Fibroblast of skin of scalp (primary cell): ENCODE measurements at places on chromosomes 13 and 19.

- peak; percentile 68 for DNase-seq
These were observed 190.9 kb downstream of the IRS2 start for GRCh38 chr13:109595471-109595870.

GRCh38 chr19:50967929-50968715 is 1.3 kb downstream of the KLK6 start:
- no peak for DNase-seq

GRCh38 chr13:48155848-48156247 is 60.9 kb upstream of the MED4 start:
- DNase-seq: peak; percentile 19

DNA sequence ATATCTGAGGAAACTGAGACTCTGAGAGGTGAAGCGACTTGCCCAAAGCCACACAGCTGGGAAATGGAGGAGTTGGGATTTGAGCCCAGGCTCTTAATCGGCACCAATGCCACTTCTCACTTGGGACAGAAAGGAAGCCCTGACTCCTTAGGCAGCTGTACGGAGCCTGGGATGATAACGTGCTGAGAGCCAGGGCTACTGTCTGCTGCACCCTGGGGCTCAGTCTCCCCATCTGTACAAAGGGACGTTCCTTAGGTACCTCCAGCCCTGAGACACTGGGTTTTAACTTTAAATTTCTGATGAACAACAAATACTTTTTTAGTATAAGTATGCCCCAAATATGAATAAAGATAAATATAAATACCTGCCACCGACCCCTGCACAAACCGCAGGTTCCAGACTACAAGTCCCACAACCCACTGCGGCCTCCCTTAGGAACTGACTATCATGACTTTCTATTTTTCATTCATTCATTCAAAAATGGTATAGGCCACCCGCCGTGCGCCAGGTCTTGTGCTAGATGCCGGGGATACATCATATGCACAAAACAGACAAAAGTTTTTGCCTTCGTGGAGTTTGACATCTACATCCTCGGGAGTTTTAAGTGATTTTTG is 776 bp upstream of the NCLN start:
- peak; percentile 72 for DNase-seq

- DNase-seq: peak; percentile 13
These were observed 62.0 kb upstream of the PDCD5 start for GRCh38 chr19:32519023-32519422.

- no peak for DNase-seq
These were observed 4.9 kb downstream of the MBNL2 start for GRCh38 chr13:97226788-97227627.

- peak; percentile 48 for DNase-seq
These were observed 12.3 kb downstream of the FGF9 start for GRCh38 chr13:21683034-21683733.

DNA sequence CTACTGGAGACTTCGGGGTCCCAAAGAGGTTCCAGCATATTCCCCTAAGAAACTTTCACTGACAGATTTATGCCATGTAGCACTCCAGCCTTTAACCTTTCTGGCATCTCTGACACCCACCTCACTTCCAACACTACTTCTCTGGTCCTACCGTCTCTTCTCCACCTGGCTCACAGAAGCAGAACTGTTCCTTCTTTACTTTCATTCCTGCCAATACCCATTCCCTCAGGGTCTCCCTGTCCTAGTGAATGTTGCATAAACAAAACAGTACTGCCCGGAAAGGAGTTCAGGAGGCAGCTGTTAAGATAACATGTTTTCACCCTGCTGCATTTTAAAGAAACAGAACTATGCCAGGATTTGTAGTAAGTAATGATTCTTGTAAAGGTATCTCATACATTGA is 136.0 kb upstream of the MIR17HG start:
- no peak for DNase-seq

GRCh38 chr13:52599037-52599847 is 43.0 kb upstream of the HNRNPA1L2 start:
- DNase-seq: no peak

- DNase-seq: peak; percentile 31
These were observed 197.2 kb upstream of the CSNK1A1L start for GRCh38 chr13:37302686-37303085.

GRCh38 chr19:6125571-6125989 is 9.9 kb upstream of the ACSBG2 start:
- peak; percentile 83 for DNase-seq

- peak; percentile 66 for DNase-seq
These were observed 55.0 kb upstream of the EEF1AKMT1 start for GRCh38 chr13:20828539-20829364.

- no peak for DNase-seq
These were observed at the start of gene OXGR1 for GRCh38 chr13:96994017-96994857. Gene OXGR1, minus strand, starts transcription at chr13:96994476. Its CDS starts 6,717 bp downstream, at chr13:96987759.

DNA sequence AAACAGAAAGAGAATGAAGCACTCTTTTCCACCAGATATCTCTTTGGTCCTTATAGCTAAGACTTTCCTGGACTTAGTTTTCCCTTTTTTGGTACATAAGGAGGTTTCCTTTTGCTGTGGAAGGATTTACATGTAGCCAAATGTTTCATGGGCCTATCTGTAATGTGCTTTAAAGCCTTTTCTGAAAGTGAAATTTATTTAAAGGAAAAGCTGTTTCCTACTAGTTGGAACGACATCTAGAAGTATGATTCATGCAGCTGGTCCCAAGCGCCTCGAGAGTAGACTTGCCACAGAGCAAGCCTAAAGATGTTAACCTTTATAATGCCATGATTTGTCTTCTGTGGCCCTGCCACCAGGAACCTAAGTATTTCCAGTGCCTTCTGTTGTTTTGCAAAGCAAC is 390.3 kb downstream of the DLEU7 start:
- DNase-seq: no peak

DNA sequence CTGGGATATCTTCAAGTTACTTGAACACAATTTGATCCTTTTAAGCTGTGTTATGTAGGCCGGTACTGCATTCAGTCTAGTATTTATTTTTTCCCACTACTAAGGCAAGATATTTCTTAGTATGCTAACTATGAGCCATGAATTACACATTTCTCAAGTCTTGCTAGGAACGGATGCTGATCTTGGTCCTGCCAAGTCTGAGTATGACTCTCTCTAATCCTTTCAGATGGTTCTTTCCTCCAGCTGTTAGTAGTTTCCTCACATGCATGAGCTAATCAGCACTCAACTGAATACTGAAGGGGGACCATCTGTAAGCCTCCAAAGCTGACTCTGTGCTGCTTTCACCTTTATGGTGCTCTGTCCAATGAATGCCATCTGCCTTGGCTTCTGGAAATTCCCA is 460.3 kb downstream of the KCTD12 start:
- DNase-seq: peak; percentile 54

DNA sequence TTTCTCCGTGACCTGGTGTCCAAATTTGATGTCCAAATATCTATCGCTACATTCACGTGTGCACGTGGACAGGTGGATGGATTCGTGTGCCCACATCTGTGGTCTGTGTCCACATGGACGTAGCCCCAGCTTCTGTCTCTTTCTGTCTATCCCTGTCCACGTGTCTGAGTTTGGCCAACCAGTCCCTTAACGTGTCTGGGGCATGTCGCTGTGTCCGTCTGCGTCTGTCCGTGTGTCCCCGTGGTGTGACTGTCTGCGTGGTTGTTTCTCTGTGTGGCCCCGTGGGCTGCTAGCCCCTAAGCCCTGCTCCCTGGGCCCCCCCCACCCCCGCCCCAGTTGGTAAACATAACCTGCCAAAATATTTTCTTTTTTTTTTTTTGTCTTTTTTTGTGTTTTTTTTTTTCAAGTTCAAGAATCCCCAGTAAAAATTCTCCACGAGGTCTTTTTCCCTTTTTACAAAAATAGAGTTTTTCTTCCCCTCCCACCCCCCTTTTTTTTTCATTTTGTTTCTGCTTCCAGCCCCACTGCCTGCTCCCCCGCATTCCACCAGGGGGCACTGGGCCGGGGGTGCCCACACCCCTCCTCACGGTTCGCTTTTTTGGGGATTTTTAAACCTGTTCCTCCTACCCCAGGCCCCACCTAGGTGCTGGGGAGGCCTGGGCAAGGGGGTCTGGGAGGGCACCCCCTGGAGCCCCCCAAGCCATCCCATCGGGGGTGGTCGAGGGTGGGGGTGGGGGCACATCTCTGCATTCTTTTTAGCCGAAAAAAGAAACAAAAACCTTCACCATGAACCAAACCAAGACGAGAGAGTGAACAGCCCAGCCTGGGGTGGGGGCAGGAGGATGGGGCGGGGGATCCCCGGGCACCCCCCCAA is 18.3 kb downstream of the PRKCSH start:
- no peak for DNase-seq

- no peak for DNase-seq
These were observed 5.2 kb upstream of the BCAT2 start for GRCh38 chr19:48815870-48816501.

GRCh38 chr13:54733639-54734038 is 1705.0 kb downstream of the OLFM4 start:
- DNase-seq: no peak

- DNase-seq: peak; percentile 99
These were observed 105.6 kb downstream of the POSTN start for GRCh38 chr13:37492741-37493514.

GRCh38 chr19:34555447-34555846 is 73.9 kb downstream of the WTIP start:
- DNase-seq: peak; percentile 5

DNA sequence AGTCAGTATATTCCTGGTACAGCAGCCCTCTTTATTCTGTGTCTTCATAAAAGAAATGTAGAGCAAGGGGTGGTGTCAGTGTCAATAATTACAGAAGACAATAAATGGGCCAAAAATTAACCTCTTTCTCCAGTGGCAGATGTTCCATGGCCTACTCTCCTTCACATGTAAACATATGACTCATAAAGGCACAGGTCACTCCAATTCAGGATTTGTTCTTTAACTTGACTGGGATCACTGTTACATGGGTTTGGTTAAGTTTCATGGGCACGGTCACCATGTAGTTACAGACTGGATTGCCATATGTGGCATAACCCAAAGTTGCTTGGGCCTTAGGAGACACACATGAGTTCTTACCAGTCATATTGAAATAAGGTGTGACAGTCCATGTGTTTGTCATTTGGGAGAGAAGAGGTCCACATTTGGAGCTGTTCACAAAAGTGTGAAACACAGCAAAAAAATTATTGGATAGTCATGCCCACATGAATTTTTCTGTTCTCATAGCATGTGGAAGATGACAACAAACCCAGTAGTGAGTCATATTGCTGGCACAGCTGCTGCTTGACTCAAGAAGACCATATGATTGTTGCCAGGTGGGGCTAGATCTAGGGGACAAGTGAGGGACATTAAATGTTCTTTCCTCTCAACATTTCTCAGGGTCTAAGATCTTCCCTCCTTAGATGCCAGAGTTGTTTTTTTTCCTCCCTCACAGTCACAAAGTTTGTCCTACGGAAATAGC is 68.1 kb upstream of the HTR2A start:
- DNase-seq: peak; percentile 59
